ENCODE measurements at places on chromosomes 7 and 10.

DNA sequence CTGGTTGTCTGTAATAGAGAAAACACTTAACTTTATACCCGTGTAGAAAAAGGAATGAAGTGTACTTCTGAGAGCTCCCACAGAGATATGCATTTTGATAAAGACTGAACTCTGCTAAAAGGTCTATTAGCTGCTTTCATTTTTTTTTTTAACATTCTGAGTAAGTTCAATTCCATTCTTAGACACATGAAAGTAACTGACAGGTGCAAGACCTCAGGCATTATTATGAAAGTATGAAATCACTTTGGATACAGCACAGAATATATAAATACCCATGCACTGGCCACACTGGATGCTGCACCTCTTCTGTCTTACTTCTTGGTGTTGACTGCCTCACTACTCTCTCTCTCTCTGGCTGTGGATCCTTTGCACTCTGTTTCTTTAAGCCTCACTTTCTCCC lies 46.2 kb downstream of the VWDE start:
- DNase-seq: no peak

DNA sequence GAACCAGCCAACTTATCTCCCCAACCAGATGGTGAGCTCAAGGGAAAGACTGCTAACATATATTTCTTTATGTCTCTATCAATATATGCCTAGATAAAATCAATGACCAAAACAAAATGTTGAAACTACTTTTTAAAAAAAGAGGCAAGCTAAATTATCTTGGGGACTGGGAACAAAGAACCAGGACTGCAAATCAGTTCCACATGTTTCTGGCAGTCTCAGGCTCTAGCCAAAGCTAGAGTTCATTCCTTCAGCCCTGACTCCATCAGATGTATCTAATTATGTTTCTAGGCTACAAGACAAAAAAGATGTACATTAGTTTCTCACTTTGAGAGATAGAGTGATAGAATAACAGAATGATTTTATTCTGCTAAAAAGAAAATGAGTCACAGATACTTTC lies 1290.3 kb upstream of the SORCS1 start:
- DNase-seq: no peak

- DNase-seq: peak; percentile 43
These were observed 98.7 kb upstream of the PPIF start for GRCh38 chr10:79248341-79249185.

DNA sequence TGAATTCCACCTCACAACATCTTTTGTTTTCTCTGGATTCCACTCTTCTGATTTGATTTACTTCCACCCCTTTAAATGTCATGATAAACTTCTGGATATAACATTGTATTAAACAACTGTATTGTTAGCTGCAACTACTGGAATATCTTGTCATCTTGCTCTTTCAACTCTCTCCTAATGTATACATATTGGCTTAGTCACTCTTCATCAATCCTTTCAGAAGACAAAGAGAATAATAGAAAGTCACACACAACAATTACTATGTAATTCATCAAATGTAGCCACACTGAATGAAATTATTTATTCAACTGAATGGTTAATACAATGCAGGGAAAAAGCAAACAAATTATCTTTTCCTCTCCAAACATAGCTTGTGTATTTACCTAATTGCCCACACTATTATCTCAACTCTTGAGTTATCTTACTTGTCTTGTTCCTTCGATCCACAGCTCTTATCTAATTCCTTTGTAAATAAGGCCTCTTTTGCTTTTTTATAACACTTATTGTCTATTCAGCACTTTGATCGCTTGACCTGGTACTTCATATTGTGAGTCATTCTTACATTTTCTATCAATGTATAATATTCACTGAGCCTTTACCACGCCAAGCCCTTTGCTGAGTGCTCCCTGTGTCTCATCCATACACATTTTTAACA lies 16.7 kb downstream of the SEMA3A start:
- DNase-seq: no peak

DNA sequence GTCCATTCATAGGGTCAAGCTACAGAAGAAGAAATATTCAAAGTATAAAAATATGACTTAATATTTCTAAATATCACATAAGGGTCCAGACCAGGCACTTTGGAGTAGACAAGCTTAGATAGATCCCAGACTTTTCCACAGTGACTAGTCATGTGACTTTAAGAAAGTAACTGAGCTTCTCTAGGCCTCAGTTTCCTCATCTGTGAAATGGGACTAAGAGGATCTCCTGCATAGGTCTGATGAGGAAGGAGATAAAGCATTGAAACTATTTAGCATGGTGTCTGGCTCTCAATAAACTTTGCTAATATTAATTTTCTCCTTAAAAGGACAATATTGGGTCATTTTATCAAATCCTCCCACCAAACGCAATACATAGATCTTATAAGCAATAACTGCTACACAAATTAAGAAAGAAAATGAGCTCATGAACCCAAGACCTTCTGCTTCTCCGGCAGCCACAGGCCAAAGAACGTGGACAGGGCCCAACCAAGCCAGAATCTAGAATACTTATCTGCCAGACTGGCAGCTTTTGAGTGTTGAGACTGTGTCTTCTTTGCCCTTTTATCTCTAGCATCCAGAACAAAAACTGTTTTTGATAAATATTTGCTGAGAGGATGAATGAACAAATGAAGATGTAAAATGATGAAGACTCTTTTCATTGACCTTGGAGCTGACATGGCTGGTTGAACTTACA lies 1.6 kb upstream of the TARP start:
- no peak for DNase-seq

GRCh38 chr7:139623518-139623917 lies 100.0 kb downstream of the CLEC2L start:
- peak; percentile 7 for DNase-seq

- DNase-seq: no peak
These were observed 26.1 kb upstream of the BHLHA15 start for GRCh38 chr7:98185101-98185500.

GRCh38 chr10:86872757-86873156 lies 84.7 kb downstream of the MMRN2 start:
- no peak for DNase-seq

GRCh38 chr7:108468246-108468645 lies 12.0 kb upstream of the NRCAM start:
- DNase-seq: no peak

DNA sequence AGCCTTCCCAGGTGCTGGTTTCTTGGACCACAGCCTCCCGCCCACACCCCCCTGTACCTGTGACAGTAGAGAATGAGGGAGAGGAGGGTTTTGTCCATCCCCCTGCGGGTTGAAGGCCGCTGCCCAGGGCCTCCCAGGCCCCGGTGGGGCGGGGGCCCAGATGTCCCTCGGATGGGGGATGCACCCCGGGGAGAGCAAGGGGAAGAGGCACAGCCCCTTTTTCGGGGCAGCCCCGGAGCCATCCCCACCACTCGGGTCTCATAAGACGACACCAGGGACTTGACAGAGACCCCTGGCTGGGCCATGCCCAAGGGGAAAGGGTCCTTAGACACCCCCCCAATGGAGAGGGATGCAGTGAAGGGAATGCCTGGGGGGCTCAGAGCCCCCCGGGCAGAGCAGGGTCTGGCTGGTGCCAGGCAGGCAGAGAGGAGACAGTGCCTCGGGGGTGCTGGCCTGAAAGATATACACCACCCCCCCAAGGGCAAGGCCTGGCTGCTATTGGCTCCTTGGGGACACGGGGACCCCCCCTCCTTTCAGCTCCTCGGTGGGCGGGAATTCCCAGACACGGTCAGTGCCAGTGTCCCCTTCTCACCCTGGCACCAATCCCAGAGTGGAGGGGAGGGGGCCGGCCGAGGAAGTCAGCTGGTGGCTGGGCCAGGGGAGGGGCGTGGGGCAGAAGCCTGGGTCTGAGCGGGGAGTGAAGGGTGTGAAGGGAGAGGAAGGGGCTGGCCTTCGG lies 3.7 kb upstream of the SPACDR start:
- DNase-seq: no peak

GRCh38 chr7:7479275-7479805 lies 56.3 kb downstream of the COL28A1 start:
- DNase-seq: no peak

GRCh38 chr10:73838827-73839226 lies 27.4 kb upstream of the NDST2 start:
- no peak for DNase-seq

DNA sequence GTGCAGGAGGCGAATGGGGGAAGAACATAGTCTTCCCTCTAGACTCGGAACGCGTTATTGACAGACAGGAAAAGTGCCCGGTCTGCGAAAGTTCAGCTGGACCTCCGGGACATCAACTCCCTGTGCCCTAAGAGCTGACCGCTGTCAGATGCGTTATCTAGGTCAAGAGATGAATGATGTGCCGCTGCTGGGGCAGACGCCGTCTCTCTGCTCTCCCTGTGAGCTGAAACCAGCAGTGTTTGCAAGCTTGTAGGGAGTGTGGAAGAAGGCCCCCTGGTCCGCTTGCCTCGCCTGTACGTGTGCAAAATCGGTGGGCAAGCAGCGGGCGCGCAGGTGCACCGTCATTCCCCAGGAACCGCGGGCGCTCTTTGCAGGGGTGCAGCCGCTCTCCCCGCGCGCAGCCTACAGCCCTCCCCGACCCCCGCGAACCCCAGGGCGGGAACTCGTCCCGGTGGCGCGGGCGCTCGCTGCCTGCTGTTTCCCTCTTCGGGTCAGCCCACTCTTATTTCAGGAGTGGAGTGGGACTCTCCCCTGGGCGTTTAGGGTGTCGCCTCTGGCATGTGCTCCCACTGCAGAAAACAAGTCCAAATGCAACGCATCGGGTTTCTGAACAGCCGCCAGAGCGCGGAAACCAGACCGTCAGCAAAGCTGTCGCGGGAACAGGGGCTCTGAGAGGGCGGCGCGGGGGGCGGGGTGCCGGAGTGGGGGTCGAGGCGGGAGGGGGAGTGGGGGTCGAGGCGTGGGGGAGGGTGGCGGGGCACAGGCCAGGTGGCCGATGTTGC lies 1.8 kb upstream of the PFKFB3 start:
- DNase-seq: peak; percentile 74

GRCh38 chr7:116708861-116709260 lies 36.9 kb downstream of the MET start:
- no peak for DNase-seq

DNA sequence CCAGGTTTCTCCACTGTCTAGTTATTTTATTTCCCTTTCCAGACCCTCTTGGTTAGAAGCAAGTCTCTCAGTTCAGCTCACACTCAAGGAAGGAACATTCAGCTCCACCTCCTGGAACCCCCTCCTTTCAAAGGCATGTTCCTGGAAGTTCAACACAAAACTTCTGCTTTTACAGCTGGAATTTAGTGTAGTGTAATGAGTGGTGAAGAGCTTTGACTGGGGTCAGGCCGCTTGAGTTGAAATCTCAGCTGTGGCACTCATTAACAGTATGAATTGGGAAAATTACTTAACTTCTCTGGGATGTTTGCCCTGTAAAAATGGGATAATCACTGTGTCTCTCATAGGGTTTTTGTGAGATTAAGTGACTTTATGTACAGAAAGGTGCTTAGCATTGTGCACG lies 91.7 kb downstream of the TMEM178B start:
- no peak for DNase-seq

- no peak for DNase-seq
These were observed 41.1 kb upstream of the IL15RA start for GRCh38 chr10:6018422-6018821.

- DNase-seq: no peak
These were observed 171.4 kb downstream of the SFMBT2 start for GRCh38 chr10:7239312-7239985.

DNA sequence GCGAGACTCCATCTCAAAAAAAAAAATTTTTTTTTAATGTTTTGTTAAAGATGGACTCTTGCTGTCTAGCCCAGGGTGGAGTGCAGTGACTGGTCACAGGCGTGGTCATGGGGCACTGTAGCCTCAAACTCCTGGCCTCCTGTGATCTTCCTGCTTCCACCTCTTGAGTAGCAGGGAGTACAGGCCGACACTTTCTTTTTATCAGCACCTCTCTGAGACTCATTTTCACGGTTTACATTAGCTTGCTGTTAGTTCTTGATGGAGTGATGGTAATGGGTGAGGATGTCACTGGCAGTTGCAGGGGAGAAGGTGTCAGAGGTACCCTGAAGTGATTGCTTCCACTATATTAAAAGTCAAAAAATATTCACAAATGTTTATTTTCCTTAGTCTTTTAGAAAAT lies 95.3 kb upstream of the MTPN start:
- DNase-seq: no peak

GRCh38 chr7:85711894-85712293 lies 525.0 kb upstream of the SEMA3D start:
- no peak for DNase-seq

Data from OCI-LY7 (cell line).